ENCODE measurements at places on chromosomes 11 and 22.

DNA sequence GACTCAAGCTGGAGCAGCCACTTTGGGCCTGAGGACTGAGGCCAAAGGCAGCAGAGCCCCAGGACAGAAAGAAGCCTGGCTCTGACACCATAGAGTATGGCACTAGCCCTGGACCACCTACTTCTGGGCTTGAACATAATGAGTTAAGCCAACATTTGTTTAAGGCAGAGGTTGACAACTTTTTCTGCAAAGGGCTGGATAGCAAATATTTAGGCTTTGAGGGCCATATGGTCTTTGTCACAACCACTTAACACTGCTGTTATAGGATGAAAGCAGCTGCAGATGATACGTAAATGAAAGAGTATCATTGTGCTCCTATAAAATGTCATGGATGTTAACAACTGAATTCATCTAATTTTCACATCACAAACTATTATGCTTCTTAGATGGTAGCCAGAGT is 16.6 kb downstream of the OSBP start:
- DNase-seq, result no peak

GRCh38 chr11:75376175-75376574 is 23.1 kb upstream of the RPS3 start:
- peak; percentile 73 for DNase-seq

DNA sequence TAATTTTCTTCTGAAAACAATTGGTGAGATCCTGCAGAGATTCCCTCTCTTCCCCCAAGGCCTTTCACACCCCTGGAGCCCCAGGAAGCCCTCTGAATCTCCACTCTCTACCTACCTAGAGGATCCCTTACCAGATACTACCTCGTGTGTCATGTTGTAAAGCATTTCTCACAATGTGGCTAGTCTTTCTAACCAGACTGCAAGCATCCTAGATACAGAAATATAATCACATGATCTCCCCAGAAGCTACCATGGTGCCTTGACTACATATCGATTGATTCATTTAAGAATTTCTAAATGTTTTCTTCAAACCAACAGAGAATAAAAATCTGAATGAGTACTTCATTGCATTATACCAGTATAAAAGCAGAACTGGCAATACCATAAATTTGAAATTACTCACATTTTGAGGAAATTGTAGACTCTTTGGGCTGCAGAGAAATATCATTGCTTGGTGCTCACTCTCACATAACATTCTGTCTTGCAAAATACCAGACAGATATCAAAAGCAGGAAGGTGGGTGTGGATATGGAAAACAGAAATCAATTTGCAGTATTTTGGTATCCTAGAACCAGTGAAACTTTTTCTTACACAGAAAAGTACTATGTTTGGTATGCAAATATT is 113.5 kb downstream of the MAML2 start:
- DNase-seq, result no peak

DNA sequence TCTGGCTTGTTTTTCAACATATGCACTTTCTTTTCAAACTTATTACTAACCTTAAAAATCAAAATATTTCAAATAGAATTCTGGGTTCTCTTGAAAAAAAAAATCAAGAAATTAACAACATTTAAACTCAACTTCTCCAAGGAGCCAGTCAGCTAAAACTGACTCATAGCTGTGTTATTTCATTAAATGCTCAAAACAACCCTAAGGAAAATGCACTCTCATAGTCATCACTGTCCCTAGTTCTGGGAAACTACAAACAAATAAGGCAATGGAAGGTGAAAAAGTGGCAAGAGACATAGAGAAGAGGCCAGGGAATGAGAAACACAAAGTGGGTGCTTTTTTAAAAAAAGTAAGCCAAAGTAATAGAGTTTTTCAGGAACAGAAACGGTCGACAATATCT is 4.1 kb upstream of the ARHGAP20 start:
- no peak for DNase-seq

- DNase-seq, result no peak
Observed at GRCh38 chr22:45238957-45239680, 1.6 kb downstream of the KIAA0930 start.

GRCh38 chr11:34604145-34604544 is 16.7 kb upstream of the EHF start:
- no peak for DNase-seq

DNA sequence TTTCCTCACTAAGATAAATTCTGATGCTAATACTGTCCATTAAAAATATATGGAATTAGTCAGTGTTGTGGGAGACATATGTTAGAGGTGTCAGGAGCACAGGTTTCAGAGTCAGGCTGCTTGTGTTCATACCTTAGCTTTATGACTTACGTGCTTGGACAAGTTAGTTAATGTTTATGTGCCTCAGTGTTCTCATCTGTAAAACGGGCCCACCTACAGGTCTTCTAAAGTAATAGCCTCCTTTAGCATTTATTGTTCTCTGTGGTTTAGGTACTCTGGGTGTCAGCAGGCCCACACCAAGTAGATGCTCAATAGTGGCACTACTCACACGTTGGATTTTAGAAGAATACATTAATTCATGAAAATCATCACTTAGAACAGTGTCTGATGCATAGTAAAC is 308.7 kb upstream of the ZC3H12C start:
- no peak for DNase-seq

GRCh38 chr11:104883342-104883741 is 14.9 kb downstream of the CASP12 start:
- no peak for DNase-seq

DNA sequence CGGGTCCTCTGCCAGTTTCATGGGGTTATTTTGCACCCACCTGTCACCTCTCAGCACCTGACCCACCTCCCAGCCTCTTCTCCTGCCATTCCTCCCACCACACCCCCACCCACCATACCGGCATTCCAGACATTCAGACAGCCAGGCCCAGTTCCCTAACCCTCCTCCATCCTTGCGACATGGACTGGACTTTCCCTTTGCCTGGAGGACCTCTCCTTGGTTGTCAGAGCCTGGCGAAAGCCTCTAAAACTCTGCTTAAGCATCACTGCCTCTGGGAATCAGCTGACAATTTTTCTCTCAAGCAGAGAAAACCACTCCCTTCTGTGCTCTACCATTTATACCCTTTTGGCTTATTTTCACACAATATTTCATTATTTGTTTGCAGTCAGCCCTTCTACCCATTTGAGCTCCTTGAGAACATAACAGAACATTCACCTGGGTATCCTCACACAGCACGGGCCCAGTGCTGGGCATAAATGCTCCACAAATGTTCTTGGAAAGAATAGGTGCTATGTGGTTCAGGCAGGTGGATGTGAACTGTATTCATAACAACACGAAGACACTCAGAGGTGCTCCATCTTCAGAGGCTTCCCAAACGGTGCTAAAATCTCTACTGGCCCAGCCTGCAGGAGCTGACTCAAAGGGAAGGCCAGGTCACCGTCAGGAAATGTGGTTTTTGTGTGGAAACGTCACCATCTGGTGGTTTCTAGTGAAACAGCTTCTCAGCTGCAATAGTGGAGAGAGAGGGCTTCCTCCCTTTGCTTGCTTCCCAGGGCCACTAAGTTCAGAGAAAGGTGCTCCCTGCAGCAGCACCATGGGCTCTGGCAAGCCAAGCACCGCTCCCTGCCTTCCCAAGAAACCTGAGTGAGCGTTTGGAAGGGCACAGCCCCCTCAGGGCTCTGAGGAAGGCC is 10.4 kb downstream of the SPATA19 start:
- DNase-seq, result peak; percentile 86

GRCh38 chr22:43036282-43036829 is 21.4 kb upstream of the PACSIN2 start:
- peak; percentile 50 for DNase-seq

- peak; percentile 75 for DNase-seq
Observed at GRCh38 chr22:42560781-42561180, 7.0 kb downstream of the SERHL2 start.

DNA sequence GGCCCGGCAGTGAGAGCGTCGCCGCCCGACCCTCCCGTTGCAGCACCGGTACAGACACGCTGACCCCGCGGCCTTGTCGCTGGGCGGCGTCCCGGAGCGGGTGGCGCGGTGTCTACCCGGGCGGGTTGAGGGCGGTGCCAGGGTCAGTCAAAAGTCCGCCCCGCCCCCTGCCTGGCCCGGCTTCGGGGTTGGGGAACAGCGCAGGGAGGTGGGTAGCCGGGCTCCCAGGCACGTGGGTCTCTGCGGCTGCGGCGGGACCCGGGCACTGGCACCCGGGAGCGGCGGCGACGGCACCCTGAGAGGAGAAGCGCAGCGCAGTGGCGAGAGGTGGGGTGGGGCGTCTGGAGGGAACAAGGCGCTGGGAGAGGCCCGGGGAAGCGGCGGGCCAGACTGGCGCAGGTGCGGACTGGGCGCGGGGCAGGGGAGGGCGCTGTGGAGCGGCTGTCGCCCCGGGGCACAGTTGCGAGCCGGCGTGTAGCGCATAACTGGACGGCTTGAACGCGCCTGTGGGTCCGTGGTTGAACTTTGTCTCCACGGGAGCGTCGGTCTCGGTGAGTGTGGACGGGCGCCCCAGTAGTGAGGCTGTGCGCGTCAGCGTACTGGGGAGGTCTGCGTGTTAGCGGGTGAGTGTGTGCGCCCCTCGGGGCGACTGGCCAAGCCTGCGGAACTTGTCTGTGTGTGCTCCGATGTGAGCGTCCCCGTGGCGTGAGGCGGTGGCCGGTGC is at the start of gene P2RY2:
Gene P2RY2 (plus strand): TSS at position 176 of the 724 bp plus-strand sequence. CDS start 15,879 bp downstream, outside the sequence.
- peak; percentile 89 for DNase-seq
